A673 (cell line): ENCODE measurements at places on chromosomes 7 and 10.

- peak; percentile 59 for DNase-seq
Observed at GRCh38 chr7:34277016-34277802, 371.9 kb downstream of the BMPER start.

DNA sequence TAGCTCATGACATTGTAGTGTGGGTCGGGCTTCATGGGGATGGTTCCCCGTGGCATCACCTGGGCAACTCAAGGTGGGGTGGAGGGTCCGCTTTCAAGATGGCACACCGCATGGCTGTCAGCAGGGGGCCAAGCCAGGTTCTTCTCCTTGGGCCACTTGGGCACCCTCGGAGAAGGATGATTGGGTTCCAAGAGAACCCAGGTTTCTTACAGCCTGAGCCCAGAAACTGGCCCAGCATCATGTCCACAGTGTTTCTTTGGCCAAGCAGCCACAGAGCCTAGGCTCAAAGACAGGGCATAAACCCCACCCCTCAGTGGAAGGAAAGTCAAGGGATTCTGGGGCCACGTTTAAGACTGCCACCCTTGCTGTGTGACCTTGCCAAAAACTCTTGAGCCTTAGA lies 110.6 kb downstream of the PTPN20 start:
- no peak for DNase-seq

DNA sequence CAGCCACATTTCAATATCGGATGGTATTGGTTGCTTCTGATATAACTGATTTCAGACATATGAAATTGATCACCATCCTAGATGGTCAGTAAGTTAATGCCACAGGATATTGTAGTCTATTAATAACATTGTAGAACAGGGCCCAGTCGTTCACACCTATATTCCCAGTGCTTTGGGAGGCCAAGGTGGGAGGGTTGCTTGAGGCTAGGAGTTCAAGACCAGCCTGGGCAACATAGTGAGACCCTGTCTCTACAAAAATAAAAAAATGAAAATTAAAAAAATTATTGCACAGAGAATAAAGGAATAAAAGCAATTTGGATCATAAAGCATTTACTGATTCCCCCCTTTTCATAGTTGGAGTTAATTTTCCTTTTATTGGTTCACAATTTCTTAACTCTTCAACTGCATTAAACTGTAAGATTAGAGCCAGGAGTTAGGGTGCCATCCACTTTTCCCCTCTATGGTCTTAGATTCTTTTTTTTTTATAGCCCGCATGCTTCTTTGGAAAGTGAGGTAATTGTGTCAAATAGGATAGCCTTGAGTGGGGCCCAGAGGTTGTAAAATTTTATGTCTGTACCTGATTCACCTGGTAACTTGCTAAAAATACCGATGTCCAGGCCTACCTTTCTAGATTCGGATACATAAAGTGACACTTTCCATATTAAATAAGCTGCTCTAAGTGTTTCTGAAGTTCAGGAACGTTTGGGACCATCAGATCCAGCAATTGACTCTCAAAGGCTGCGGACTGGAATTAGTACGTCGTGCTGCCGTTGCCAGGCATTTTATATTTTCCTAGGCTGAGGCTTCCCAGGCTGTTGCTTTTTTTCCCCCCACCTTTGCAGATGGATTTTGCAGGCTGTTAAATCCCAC lies 24.7 kb downstream of the ADK start:
- DNase-seq, result no peak

DNA sequence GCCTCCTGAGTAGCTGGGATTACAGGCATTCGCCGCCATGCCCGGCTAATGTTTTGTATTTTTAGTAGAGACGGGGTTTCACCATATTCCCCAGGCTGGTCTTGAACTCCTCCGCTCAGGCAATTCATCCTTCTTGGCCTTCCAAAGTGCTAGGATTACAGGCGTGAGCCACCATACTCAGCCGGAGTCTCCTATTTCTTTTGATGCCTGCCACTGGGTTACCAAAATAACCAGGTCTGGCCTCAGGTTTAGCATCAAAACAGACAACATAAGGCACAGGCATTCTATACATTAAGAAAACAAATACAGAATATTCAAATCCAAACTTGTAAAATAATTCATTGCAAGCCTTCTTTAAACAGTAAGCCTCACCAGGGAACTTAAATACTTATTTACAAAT lies 289.8 kb upstream of the IMMP2L start:
- no peak for DNase-seq

DNA sequence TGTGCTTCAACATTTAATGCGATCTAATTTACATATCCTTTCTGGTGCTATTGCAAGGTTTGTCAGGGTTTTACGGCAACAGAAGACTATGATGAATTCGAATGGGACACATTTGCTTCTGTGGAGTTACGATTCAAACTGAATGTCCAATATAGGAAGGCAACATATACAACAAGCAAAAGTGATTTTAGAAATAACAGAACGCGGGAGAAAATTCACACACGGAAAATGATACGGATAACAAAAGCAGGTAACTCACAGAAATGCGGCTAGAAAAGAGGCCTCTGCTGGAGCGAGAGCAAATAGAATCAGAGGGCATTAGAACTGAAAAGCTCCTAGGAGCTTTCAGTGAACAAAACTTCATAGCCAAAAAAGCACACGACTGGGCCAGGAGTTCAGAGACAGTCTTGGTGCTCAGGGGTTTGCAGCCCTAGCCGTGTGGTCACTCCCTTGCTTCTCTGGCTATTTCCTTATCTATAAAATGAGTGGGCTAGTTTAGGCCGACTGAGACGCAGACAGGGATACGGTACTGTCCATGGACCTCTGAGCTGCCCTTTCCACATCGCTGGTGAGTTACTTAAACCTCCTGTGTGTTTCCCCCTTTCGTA lies 557 bp upstream of the TAX1BP1 start:
- no peak for DNase-seq

- no peak for DNase-seq
Observed at GRCh38 chr10:16662923-16663322, 141.2 kb upstream of the C1QL3 start.

DNA sequence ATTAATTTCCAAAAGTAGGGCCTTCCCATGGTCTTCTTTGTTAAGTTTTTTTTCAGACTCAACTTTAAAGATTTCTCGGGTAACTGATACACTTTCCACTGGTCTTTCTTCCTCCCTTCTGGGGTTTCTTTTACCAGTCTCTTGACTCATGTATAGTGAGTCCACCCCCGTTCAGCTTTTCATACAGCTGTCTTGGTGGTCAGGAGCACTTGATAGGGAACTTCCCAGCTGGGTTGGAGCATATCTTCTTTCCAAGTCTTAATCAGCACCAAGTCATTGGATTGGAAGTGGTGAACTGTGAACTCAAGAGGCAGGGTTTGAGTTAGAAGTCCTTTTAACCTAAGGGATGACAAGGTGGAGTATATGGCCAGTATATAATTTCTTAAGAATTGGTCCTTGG lies 29.2 kb upstream of the ELOVL3 start:
- no peak for DNase-seq

DNA sequence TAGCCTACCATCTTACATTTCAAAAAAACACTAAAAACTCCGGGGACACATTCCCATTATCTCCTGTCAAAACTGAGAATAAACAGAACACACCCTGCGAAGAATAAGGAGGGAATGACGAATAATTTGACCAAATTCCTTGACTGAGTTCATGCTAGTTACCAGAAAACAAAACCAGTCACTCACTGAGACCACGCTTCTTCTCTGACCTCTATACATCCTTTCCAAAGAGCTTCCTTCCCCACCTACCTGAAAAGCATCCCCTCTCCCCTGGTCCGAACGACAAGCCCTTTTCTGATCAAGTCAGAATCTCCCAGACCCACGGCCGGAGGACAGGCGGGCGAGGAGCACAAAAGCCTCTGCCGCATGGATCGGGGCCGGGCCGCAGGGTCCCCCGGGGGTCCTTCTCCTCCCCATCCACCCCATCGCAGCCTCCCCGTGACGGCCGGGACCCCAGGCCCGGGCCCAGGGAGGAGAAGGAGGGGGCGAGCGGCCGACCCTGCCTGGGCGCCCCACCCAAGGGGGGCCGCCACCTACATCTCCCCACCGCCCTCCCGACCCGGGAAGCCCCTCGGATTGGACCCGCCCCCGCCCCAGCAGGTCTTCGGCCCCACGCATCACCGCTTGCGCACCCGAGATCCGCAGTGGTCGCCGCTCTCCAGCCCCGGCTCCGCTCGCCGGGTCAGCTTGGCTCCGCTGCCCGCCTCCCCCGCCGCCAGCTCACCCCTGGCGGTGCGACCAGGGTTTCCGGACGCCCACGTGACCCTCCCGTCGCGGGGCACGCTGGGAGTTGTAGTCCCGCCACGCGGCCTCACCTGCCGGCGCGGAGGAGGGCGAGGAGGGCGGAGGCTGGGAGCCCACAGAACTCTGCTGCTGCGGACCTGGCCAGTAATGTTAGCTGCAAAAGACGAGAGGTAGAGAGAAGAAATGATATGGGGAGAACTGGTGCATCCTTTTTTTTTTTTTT lies at the start of gene SLC37A3:
TSS of gene SLC37A3 (minus strand) at position 747 of the 967 bp plus-strand sequence. CDS start 16,004 bp downstream, outside the sequence.
- DNase-seq, result peak; percentile 83

GRCh38 chr7:148698007-148698396 lies 701 bp upstream of the CUL1 start:
- DNase-seq, result peak; percentile 19

DNA sequence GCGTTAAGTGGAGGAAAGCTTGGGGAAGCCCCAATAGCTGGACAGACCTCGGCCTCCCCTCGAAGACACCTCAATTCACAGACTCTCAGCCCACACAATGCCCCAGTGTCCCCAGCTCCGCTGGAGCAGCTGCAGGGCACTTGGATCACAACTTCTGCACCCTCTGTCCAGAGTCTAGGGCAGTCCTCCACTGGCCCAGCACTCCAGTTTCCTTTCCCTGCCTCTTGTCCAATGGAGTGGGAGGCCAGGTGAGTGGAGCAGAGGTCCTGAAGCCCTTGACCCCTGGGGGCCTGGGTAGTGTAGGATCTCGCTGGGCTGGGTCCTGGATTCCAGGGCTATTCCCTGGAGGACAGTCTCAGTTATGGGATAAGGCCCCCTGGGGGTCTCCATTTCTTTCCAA lies 11.9 kb downstream of the SFRP5 start:
- no peak for DNase-seq

GRCh38 chr10:120897343-120897742 lies 46.2 kb downstream of the WDR11 start:
- DNase-seq, result peak; percentile 47

DNA sequence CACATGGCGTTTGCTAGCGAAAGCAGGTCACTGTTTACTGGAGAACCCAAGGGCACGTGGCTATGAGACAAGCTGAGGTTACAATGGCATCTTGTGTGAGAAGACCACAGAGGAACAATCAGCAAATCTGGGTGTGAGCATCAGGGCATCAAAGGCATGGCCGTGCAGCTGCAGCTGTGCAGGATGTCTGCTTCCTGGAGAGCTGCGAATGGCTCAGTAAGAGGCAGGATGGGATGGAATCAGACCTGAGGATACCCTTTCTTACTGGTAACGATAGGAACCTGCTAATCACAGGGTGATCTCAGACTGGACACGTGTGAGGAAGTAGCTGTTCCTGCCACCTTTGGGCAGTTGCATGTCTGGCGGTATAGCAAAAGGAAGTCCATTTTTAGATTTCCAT lies 119.5 kb downstream of the RNF216 start:
- no peak for DNase-seq

- DNase-seq, result no peak
Observed at GRCh38 chr10:126731610-126731990, 61.1 kb upstream of the C10orf90 start.

GRCh38 chr10:78929541-78929940 lies 139.2 kb upstream of the ZMIZ1 start:
- no peak for DNase-seq

- no peak for DNase-seq
Observed at GRCh38 chr10:1486841-1487687, 250.3 kb downstream of the ADARB2 start.

GRCh38 chr10:90111671-90112070 lies 410.3 kb downstream of the KIF20B start:
- DNase-seq, result no peak

- DNase-seq, result no peak
Observed at GRCh38 chr7:70797109-70797514, 334.8 kb upstream of the GALNT17 start.

GRCh38 chr7:123846217-123846891 lies 1.4 kb downstream of the HYAL4 start:
- DNase-seq, result peak; percentile 15

DNA sequence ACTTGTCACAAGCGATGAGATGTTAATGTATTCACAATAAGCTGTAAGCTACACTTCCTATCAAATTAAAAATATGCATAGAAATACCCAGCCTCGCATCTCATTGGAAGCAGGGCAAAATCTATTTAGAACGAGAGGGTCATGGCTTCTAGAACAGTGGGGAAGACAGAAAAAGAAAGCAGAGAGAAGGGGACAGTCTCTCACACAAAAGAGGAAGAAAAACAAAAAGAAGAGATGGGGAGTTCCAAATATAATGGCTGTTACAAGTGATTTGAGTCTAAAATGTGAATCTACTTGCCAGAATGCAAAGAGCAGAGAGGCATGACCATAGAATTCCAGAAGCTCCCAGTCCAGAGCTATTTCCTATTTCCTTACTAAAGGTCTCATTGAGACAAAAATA lies 13.8 kb downstream of the LRRN3 start:
- no peak for DNase-seq

DNA sequence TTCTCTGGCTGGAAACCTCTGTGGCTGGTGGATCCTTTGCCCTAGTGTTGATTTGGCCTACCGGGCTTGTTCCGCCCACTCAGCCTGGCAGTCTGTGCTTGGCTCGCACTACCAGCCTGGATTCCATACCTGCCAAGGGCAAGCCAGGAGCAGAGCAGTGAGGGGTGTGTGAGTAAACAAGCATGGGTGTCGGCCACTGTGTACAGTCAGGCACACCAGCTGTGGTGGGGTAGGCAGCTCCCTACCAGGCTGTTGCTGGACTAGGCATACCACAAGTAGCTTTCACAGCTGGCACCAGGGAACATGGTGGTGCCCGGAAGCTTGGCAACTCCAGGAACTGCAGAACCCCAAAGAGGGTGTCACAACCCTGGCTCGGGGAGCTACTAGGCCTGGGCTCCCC lies 942.9 kb upstream of the LRRN3 start:
- DNase-seq, result no peak

- DNase-seq, result no peak
Observed at GRCh38 chr10:103246324-103246723, 637 bp downstream of the RPEL1 start.
